CD4-positive, alpha-beta T cell treated with Interleukin-4 for 1 hour (primary cell): ENCODE measurements at places on chromosomes 7 and 10.

DNA sequence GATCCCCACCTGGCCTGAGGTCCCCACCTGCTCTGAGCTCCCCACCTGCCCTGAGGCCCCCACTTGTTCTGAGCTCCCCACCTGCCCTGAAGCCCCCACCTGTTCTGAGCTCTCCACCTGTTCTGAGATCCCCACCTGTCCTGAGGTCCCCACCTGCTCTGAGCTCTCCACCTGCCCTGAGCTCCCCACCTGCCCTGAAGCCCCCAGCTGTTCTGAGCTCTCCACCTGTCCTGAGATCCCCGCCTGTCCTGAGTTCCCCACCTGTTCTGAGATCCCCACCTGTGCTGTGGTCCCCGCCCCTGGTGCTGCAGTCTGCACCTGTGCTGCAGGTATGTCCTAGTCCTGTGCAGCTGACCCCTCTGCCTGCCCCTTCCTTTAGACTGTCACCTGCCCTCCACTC lies 561.6 kb downstream of the TCERG1L start:
- no peak for DNase-seq

DNA sequence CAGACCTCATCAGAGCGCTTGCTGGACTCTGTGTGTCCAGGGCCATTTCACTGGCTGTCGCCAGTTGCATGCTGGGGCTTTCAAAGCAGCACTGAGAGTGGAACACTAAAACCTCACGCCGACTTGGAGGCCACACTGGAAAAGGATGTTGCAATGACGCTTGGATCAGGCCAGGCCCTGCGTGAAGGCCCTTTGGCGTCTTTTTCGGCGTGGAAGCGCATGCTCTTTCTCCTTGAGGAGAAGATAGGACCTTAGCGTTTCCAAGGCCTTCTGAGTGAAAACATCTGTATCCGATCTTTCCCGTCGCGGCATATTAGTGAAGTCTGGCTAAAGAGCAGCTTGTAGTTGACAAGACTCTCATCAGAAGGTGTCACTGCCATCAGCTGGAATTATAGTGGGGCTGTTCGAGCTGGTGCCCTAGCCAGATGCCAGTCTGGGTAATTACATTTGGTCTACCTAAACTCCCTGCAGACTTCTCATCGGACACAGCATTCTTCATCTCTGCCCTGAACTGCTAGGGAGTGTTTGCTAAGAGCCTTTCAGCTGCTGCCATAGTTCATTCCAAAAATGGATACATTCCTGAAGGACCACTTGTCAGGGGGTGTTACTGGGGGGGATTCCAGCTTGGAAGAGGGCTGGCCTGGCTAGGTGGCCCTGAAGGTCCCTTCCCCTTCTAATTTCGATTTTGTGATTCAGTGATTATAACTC lies 167.7 kb upstream of the TCF7L2 start:
- no peak for DNase-seq

- DNase-seq = no peak
Observed at GRCh38 chr10:128570319-128570995, 444.2 kb upstream of the MKI67 start.

DNA sequence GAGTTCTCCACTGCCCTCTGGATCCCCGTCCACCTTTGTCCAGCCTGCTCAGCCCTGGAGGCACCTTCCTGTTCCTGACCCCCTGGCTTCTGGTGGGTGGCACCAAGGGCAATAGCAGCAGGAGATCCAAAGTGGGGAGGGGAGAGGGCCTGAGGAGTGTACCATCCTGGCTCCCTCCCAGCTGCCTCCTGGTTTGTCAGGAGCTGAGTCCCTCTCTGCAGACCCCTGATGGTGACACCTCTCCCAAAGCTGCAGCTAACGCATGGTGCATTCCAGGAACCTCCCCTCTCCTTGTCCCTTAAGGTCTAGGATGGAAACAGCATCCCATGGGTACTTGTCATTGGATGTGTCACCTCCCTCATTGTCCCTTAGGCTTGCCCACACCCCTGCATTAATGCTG lies 39.6 kb downstream of the VSTM4 start:
- DNase-seq = no peak

DNA sequence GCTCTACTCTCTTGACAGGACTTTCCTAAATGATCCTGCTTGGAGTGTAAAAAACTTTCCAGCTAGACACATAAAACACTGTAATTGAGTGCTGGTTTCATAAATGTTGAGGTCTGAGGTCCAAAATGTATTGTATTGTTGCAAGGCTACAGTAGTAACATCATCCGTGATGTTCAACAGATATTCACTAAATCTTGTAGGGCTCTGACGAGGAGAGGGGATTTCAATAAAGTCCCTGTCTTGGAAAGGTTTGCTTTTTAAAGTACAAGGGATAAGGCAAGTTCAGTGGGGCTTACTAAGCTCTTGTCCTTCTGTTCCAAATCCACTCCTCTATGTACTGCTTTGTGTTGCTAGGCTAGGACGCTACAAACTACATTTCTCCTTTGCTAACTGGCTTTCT lies 48.9 kb downstream of the FHIP2A start:
- no peak for DNase-seq

DNA sequence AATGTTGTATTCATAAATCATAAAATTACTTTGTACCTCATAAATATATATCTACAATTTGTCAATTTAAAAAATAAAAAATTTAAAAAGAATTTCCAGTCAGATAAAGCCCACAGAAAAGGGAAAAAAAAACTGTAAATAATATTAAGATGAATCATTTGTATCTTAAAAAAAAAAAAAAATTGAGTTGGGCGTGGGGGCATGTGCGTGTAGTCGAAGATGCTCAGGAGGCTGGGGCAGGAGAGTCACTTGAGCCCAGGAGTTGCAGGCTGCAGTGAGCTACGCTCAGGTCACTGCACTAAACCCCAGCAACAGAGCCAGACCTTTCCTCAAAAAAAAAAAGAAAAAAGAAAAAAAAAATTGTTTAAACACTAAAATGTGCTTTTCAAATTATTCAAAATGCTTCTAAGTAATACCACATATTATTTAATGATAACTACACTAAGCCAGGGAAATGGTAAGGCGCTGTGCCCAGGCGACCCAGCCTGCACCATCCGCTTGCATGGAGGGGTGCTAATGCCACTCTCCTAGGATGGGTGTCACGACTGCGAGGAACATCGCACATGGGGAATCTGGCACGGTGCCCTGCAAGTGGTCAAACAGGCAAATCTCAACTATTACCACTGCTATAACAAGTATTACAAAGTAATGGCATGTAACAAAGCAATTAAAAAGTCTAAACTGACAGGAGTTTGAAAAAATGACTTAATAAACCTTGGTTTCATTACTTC lies 15.4 kb downstream of the GLUD1 start:
- no peak for DNase-seq

GRCh38 chr7:79282070-79282694 lies 171.3 kb downstream of the MAGI2 start:
- DNase-seq = no peak

DNA sequence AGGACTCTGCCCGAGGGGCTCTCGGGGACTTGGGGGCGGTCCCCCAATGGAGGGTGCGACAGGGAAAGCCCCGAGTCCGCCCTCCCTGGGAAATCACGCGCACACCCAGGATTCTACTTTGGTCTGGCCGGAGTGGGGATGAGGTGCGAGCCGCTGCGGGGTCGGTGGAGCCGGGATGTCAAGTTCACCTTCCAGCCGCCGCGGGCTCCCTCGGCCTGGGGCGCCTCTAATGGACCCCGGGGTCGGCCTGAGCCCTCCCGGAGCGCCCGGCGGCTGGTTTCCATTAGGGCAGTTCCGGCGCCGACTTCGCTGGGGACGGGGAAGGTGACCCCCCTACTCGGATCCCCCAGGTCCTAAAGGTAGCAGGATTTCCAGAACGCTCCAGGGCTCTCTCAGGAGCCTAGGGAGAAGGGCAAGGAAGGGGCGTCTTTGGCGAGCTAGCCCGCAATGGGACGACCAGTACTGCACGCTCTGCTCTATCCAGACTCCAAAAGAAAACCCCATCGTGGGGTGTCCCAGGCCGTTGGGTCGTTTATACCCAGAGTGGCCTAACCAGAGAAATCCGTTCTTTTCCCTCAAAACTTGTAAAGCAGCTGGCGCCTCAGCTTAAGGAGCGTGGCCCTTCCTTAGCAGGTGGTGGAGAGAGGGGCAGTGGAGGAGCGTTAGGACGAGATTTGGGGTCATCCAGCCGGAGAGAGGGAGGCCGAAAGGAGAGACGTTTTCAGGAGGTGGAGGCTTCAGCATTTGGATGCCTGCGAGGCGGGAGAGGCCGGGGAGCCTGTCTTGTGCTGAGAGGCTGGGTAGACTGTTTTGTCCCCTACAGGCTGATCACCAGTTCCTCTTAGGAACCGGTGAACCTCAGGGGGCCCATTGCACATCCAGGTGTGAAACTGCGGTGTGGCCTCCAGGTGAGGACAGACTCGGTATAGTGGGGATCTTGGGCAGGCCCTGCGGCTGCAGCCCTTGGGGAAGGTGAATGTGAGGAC lies 860 bp upstream of the WDR86 start:
- peak; percentile 50 for DNase-seq
